Cerebellum (tissue), 4 donors: ENCODE measurements at places on chromosomes 7 and 10. TPM values are rescaled to one million over a fixed set of nuclear protein-coding genes. Genes with fewer than 3 reads are reported as not detected.
A peak's percentile ranks its signal among the peaks of the same experiment; 100 is the strongest.

- DNase-seq = no peak
Measured at GRCh38 chr10:50219646-50220045, 31.7 kb downstream of the ASAH2 start.

GRCh38 chr10:70124918-70125317, 7.7 kb downstream of the AIFM2 start:
- DNase-seq = no peak

DNA sequence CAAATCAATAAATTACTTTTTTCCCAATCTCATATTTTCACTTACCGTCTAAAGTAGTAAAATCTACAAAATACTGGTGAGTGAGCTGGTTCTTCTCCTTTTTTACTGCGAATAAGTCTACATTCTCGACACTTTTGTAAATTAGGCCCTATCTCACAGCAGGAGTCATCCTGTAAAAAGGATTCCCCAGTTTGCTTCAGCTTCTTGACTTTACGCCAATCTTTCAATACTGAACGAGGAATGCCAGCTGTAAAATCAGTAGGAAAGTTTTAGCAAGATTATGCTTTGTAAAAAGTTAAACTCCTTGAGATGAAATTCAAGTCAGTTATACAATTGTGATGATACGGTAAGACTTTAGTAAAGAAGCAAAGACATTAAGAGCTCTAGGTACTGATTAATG, 67.3 kb downstream of the NRBF2 start:
- no peak for DNase-seq

GRCh38 chr10:59682986-59683937, 26.4 kb downstream of the SLC16A9 start:
- DNase-seq = peak; percentile 57

DNA sequence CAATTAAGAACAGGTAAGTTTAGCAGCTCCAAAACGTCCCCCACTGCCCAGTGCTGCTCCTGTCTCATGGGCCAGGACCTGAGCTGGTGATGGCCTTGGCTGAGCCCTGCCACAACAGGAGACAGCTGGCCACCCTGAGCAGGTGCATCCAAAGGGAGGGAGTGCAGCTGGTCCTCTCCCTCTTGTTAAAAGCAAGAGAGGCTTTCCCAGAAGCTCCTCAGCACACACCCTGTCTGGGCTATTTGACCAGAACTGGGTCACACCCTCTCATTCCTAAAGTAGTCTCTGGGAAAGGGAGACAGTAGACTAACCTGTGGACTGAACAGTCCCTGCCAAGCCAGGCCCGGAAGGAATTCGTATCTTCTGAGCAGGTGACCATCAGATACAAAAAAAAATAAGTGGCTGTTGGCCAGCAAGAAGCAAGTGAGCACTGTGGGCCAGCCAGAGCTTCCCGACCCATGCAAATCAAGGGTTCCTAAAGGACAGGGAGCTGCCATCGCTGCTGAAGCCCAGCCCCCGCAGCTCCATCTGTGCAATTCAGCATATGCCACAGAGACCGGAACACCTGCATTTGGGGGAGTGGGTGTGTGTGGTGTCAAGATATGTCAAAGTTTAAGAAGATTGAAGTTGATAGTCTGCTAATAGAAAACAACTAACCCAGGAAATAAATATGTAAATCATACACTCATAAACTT, 2.1 kb upstream of the TMEM72 start:
- no peak for DNase-seq

DNA sequence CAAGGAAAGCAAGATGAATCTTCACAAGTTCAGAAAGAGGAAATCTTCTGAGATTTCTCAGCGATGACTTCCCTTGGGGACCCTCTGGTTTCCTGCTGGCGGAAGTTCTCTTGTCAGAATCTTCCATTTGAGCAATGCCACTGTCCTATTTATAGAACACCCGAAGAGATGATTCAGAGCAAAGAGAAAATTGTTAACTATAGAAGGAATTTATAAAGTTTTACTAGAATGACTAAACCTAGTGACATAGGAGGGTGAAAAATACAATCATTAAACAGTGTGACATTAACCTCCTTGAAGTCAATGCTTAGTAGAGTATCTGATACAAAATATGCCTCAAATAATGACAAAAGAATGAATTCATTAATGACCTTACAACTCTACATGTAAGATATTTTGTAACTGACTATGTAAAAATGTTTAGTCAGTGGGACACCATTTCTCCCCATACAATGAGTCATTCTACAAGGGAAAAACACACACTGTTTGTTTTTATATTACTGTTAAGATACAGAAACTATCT, 206.5 kb upstream of the CNTNAP2 start:
- no peak for DNase-seq

Gene SPDYE16
- 0.27 TPM for total RNA-seq

GRCh38 chr7:140977741-140978140, 37.0 kb downstream of the MRPS33 start:
- DNase-seq = no peak

GRCh38 chr10:88190123-88190522, 326.7 kb downstream of the PTEN start:
- peak; percentile 65 for DNase-seq
